ENCODE measurements at places on chromosomes 11 and 22.

DNA sequence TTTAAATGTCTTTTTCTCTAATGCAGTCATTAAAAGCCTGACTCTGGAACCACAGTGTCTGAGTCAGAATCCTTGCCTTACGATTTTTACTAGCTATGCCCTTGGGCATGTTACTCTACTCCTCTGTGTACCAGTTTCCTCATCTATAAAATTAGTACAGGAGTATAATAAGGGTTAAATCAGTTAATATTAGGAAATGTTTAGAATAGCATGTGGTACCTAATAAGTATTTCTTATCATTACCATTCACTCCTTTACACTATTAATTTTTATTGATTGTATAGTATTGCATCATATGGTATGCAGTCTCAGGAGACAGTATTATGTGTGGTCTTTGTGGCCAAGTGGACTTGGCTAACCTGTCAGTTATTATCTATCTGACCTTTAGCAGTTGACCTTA lies 68.2 kb downstream of the METTL15 start:
- DNase-seq: no peak

DNA sequence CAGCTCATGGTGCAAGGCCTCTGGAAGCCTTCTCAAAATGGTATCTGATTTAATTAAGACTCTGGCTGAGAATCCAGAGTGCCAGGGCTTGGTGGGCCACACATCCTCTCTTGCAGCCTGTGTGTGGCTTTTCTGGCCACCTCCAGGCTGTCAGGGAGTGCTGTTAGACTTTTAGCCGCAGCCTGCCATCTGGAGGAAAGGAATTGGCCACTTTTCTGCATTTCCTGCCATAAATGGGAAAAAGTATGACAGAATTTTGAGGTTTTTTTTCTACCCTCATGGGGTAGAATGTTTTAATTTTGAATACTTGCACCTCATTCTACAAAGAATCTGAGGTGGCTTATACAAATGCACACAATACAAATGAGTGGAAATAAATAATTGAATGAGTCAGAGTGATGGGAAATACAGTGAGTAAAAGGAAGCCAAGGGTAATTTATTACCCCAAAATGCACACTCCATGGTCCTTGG lies 218.4 kb downstream of the ADAMTS15 start:
- no peak for DNase-seq

DNA sequence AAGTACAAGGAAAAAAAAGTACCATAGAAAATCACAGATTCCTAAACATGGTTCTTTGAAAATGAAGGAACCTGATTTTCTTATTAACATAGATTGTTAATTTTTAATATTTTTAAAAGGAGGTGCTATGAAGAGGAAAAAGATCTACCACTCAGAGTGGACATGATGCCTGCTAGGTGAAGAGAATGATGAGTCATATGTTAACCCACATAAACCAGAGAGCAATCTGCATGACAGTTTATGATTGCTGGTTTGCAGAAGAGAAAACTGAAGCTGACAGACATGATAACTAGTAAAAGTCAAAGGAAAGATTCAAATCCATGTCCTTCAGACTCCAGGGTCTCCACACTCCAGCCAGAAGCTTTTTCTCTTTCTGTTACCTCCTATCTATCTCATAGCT lies 1231.7 kb downstream of the LRRC4C start:
- DNase-seq: no peak

DNA sequence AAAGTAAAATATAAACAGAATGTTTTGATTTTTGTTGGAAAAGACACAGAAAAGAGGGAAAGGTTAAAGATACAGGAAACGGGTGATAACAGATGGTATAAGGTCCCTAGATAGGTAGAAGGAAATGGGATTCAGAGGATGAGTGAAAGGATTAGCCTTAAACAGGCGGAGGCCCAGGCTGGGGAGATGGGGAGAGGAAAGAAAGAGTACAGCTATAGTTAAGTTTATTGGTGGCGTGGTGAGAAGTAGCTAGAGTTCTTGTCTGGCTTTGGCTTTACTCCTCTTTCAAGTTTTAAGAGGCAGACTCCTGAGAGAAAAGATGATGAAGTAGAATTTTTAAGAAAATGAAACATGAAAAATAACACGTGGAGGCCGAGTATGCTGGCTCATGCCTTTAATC lies 13.7 kb downstream of the ZBTB44 start:
- DNase-seq: no peak

DNA sequence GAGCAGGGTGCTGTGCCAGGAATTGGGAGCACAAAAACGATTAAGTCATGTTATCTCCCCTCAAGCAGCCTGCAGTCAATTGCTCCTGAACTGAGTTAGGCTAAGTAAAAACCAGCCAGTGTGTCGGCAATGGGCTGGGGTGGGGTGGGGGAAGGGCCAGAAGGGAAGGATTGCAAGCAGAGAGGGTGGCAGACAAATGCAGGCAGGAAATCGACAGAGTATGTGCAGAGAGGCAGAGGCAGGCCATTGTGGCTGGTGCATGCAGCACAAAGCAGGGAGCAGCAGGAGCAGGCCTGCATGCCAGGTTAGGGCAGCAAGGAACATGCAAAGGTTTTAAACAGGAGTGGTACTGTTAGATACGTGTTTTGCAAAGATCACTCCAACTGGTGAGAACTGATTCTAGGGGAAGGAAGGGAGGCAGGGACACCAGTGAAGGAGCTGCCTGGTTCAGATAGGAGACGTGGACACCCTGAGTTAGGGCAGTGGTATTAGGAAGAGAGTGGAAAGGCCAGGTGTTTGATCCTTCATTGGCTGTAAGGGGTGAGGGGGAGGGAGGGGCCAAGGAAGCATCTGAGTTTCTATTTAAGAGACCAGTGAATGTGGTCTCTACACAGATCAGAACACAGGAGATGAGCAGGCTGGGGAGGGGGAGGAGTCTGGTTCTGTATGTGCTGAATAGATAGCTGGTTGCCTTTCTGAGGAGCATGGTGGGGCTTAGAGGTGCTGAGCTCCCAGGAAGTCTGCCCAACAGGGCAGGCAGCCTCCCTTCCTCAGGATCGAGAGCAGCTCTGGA lies 70.8 kb upstream of the PHOX2A start:
- DNase-seq: no peak

- no peak for DNase-seq
These were observed 7.3 kb downstream of the CACNA1I start for GRCh38 chr22:39577900-39578299.

DNA sequence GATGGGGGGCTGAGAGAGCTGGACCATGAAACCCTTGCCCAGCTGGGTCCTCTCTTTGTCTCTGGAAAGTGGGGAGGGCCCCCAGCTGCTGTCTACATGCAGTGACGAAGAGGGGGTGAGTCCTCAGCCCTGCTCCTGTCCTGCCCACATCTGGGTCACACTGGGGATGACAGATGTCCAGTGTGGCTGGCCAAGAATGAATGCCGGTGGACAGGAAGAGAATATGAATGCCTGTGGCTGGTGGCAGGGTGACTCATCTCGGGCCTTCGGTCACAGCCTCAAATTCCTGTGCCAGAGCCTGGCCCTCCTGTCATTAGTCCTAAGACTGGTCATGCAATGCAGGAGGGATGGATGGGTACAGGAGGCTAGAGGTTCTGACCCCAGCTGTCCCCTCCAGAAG lies 2.2 kb upstream of the PNPLA3 start:
- peak; percentile 74 for DNase-seq

GRCh38 chr11:45247433-45247832 lies 38.7 kb downstream of the SYT13 start:
- no peak for DNase-seq

DNA sequence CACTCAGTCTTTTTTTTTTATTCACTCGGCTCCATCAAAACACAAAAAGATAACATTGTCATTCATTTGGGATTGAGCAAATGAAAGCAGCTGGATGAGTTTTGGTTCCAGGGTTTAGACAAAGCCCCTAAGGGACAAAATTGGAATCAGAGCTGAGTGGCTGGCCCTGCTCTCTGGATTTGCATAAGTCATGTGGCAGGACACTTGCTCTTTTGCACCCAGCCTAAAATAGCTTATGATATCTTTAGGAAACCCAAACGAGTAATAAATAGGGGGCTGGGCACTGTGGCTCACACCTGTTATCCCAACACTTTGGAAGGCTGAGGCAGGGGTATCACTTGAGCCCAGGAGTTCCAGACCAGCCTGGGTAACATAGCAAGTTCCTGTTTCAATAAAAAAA lies 11.0 kb upstream of the TMEM121B start:
- no peak for DNase-seq

DNA sequence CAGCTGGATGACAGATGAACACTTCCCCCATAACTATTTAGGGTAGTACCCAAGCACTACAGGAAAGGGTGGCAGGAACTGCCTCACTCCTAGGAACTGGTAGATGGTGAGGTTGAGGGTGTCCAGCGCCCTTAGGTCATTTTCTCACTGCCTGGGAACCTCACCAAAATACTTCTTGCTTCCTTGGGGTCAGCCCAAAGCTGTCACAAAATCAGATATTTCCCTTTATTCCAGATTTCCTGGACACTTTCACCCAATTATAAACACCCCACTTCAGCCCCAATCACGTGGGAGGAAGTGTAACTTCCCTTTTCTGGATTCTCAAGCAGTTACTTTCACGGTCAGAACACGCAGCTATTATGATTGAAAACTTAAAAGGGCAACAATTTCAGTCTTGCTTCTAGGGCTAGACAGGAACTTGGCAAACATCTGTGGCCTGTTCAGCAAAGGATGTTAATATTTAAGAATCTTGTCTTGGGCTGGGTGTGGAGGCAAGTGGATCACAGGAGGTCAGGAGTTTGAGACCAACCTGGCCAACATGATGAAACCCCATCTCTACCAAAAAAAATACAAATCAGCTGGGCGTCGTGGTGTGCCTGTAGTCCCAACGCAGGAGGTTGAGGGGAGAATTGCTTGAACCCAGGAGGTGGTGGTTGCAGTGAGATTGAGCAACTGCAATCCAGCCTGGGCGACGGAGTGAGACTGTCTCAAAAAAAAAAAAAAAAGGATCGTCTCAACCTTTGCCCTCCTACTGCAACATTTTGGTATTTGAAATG lies 4.0 kb downstream of the FTH1 start:
- DNase-seq: no peak

DNA sequence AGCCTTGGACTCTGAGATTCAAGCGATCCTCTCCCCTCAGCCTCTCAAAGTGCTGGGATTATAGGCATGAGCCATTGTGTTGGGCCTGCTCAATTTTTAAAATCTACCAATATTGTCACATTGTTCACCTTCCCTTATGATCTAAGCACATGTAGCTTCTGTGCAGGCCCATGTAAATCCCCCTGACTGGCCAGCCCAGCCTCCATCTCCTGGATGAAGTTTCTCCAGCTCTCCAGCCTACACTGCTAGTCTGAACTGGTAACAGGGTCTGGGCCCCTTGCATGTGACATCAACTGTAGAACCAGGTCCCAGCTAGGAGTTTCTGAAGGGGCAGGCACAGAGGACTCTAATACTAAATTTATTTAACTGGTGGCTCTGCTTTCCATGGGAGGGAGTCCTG lies 32.8 kb upstream of the YPEL1 start:
- DNase-seq: no peak

Measured in HS-27A (cell line).